ENCODE measurements at places on chromosomes 4 and X.

GRCh38 chr4:181693517-181693916 is 549.7 kb upstream of the TENM3 start:
- no peak for DNase-seq

GRCh38 chrX:124651031-124651430 is 304.7 kb downstream of the SH2D1A start:
- no peak for DNase-seq

- no peak for DNase-seq
Observed at GRCh38 chr4:90181644-90182043, 54.5 kb downstream of the CCSER1 start.

DNA sequence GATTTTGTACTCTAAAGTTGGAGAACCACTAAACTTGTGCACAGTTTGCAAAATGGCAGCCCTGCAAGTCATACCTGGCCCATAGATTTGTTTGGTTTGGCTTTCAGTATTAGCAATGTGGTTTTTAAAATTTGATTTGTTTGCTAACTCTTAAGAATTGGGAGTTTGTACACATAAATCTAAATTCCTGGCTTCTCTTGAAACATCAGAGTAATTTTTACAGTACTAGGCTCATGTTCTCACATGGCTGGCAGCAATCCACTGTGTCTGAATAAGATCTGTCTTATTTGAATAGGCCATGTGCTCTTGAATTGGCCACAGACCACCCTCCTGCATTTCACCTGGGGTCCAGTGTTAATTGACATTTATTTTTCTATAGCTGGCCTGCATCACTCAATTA is 21.3 kb downstream of the DIAPH2 start:
- DNase-seq = no peak

DNA sequence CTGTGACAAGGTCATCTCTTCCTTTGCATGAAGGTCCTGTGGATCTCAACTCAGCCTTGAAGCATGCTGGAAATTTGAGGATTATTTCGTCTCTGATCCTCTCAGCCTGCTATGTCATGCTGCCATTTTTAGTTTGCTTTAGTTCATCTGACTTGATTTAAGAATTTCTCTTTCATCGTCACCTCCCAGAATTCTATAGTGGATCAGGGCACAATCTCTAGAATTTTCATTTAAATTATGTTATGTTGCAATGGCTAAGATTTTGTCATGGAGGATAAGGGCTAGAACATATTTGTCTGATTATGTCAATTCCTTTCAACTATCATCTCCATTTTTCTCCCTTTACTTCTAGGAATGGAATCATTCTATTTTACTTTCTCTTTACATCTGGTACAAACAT is 98.8 kb downstream of the PCDH10 start:
- DNase-seq = no peak

DNA sequence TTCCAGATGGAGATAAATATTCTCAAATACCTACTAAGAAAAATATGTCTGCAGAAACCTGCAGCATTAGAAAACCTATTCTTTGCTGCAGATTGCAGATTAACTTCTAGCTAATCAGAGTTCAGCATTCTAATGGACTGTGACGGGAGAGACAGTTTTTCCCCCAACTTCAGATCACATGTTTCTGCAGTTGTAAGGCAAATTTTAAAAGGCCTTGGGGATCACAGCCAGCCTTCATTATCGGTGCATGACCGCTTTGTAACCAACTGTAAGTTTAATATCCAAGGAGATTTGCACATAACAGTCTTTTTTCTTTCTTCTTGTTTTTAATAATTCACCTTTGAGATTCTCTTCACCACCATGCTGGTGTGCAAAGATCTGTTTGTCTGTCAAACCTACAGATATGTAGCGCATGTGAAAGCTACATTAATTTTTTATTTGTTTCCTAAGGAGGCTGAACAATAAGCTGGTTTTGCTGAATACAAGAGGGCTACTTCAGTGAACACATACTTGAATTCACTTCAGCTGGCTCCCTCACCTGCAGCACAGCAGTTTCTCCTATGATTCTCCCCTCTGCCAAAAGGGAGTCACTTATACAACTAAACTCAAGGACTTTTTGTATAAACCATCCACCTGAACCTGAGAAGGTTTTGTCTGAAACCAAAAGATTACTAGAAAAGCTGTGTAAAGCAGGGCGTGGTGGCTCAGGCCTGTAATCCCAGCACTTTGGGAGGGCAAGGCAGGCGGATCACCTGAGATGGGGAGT is 488.5 kb downstream of the RPA4 start:
- no peak for DNase-seq

GRCh38 chr4:186445040-186445439 is 110.3 kb downstream of the MTNR1A start:
- DNase-seq = no peak

DNA sequence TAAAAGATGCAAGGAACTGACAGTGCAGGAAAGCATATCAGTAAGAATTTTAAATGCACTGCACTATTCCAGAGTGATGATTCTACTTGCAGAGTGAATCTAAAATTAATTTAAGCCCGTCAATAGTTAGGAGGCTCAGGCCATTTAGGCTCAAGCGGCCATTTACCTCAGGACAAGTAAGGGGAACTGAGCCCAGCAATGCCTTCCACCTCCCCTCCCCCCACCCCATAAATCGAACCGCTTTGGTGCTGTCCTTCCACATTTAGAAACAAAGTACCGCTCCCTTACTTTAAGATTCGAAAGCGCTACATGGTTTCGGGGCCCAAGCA is 665 bp downstream of the RBM41 start:
- peak; percentile 4 for DNase-seq

DNA sequence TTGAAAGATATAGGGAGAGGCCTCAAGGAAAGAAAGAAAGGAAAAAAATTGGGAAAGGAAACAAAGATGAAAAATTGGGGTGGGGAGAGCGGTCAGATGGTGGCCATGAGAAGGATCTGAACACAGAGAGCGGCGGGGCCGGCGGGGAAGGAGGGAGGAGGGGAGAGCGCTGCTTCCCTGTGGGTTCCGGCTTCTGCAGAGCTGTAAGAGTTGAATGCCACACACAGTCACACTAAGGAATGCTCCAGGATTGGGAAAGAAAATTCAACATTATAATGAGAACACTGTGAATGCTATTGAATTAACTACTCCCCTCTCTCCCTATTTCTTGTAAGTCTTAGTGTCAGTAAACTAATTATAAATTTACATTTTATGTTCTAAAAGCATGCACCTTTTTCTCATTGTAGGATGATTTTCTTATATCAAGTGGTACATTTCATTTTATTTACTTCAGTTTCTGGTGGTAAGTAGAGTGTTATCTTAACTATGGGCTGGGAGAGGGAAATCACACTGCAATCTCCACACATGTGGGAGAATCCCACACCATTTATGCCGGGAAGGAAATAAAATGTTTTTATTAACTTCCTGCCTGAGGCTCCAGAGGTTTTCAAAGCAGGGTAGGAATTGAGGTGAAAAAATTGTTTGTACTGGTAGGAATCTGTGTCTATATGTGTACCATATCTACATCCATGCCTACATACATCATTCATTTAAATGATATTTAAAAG is 904 bp downstream of the F11 start:
- DNase-seq = no peak

- peak; percentile 11 for DNase-seq
Observed at GRCh38 chrX:7170898-7171297, 22.9 kb upstream of the PUDP start.

DNA sequence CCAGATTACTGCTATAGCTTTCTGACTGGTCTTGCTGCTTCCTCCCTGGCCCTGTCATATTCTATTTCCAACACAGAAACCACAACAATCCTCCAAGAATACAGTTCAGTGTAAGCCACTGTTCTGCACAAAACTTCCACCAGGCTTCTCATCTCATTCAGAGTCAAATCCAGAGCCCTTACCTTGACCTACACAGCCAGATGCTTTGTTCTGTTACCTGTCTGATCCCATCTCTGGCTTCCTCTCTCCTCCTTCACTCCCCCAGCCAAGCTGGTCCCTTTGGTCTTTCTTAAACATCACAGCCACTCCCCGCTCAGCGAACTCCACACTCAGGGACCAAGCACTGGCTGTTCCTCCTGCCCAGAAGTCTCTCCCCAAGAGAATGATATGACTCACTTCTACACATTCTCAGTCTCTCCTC is 84.8 kb upstream of the BMP2K start:
- peak; percentile 45 for DNase-seq

GRCh38 chrX:38181357-38181756 is 39.3 kb downstream of the SRPX start:
- no peak for DNase-seq

DNA sequence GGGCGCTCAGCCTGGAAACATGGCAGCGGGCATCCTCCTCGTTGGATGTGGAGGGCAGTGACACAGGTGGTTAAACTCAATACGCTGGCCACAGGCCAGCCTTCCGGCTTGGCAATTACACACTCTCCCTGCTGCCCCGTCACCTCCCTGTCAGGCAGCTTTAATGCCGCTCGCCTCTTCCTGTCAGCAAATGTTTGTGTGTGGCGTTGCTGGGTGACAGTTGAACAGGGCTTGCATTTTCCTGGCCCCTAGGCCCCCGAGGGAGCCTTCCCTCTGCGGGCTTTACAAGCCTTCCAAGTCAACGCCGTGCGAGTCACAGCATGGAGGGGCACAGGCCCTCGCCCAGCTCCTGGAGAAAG is 620.0 kb downstream of the BCOR start:
- no peak for DNase-seq

DNA sequence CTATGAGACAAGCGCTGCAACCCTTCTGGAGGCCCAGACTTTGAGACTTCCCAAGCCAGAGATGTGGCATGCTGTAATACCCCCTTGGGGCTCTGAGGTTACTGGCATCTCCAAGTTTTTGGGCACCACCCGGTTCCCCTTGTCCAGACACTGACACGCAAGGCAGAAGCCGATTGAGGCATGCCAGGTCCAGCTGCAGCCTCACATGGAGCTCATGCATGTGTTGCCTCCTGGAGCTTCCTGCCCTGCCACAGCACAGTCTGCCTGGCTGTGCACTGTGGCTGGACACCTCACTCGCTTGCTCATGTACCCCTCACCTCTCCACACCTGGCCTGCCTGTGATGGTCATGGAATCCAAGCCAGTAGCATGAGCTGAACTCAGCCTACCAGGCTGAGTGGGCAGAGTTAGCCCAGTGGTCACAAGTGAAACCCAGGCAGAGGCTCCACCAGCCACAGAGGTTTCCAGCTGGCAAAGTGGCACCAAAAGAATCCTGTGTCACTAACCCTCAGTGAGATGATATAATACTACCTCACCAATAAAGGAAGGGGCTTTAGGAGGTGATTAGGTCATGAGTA is 789.2 kb upstream of the INTU start:
- no peak for DNase-seq

DNA sequence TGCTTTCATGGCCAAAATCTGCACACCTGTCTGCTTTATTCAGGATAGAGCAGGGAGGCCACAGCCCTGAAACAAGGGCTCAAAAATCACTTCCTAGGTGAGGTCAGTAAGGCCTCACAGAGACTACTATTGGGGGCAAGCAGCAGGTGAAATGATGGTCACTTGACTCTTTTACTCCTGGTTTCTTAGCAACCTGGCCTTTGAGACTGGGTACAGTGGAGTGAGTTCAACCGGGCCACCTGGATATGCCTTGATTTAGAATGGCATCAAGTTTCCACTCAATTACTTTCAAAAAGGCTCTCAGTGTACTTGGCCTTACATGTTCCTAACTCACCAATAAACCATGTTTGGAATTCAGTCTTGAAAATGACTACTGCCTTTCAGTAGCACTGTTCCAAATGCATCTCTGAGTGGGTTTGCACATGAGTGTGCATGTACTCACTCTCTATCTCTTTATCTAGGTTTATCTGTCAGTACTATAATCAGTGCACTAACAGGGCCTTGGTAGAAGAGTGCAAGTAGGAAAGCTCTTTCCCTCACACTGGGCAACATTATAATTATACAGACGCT is 388.2 kb downstream of the OPHN1 start:
- no peak for DNase-seq

DNA sequence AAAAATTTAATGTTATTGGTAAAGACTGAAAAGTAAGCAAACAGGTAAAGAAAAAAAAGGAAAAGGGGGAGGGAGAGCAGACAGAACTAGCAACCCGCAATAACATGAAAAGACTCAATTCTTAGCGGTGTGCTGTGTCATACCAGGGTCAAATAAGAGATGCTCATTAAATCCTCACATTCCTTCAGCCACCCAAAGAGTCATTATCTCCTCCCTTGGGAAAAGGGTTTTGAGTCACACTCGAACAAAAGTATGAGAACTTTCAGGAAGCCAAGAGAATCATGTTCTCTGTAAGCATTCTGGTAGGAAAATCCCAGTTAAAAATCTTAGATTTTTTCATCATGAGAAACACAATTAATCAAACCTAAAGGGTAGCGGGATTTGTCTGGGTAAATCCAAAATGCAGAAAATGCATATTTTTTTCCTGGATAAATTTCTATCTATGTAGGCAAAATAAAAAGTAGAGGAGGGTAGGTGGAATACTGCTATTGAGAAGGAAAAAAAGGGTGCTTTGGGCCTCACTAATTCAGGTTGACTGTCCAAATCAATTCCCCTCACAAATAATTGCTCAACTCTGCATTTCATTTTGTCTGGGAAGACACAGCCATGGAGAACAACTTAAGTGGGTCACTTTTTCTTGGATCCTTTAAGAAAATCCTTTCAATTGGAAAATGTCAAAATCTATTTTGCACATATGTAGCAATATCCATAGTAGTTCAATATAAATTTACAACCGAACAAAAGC is 23.2 kb downstream of the TNIP3 start:
- no peak for DNase-seq

DNA sequence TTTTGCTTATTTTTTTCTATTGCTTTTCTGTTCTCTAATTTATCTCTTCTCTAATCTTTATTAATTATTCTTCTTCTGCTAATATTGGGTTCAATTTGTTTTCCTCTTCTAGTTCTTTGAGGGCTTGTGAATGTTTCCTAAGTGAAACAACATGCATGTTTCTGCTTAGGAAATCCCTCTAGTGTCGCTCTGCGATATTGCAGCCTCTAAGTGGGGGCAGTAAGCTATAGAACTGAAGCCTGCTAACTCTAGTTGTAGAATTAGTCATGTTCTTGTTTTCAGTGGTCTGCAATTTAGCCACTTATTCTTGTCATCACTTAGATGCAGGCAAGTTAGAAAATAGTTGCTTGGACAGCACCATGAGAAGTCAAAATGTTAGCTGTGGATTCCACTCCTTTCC is 222.6 kb downstream of the SPIN4 start:
- peak; percentile 15 for DNase-seq

DNA sequence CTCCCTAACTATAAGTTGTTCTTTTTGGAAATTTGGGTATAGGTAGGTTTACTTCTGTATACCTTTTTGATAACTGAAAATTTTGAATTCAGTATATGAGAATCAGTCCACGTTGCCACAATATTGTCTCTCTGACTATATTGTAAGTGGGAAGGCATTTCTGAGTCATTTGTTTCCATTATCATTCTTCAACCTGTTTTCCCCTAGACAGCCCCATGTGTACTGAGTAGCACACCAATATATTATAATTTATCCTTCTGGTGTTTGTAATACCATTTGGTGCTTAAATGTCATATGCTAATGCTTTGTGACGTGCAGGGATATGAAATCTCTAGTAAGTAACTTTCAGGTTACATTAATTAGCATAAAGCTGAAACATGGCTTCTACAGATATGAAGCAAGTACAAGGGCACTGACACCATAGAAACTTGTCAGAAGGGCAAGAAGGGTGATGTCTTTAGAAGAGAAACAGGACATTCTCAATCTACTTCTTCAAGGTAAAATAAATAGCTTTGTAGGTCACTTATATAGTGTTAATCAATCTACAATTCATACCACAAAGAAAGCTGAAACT is 27.7 kb downstream of the PAK3 start:
- DNase-seq = no peak
